ENCODE measurements at places on chromosomes 6 and 20.

GRCh38 chr20:16283307-16283706 is 289.9 kb downstream of the KIF16B start:
- DNase-seq = no peak

DNA sequence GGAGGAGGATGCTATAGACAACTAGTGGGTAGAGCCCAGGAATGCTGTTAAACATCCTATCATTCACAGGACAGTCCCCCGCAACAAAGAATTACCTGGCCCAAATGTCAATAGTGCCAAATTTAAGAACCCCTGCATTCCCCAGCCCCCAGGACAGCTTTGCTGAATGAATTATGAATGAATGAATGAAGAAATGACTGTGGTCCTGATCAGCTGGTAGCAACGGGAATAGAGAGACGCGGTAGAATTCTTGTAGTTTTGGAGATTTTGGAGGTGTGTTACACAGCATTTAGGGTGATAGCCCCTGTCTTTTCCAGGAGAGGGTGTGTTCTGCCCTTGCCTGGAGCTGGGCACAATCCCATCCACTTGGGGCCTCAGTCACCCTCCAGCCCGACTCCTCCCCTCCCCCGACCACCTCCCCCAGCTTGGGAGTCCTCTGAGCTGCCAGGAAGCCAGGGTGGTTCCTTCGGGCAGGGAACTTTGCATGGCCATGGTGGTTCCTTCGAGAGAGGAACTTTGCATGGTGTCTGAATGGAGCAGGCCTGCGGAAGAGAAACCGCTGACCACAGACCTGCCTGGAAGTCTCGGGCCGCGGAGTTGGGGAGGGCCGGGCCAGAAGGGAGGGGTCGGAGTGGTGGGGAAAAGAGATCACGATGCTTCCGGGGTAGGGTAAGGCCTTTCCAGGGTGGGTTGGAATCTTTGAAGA is 1.0 kb upstream of the HCK start:
- DNase-seq = no peak

- DNase-seq = no peak
Observed at GRCh38 chr6:45584127-45584526, 206.4 kb upstream of the SUPT3H start.

DNA sequence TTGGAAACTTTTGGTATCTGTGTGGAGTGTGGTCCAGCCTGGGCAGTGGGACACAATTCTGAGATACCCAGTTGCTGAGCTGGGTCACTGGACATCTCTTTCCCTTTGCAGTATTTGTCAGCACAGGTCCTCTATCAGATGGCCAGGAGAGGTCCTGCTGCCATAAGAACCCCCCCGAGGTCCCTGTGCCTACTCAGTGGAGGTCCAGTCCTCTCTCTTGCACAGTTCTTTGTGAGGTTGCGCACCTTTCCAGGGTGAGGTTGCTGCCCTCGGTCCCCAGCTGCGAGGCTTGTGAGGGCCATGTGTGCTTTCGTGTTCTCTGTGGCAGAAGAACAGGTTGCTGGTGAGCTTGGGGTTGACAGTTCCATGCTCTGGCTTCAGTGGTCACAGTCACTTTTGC is 320.6 kb downstream of the QKI start:
- no peak for DNase-seq

DNA sequence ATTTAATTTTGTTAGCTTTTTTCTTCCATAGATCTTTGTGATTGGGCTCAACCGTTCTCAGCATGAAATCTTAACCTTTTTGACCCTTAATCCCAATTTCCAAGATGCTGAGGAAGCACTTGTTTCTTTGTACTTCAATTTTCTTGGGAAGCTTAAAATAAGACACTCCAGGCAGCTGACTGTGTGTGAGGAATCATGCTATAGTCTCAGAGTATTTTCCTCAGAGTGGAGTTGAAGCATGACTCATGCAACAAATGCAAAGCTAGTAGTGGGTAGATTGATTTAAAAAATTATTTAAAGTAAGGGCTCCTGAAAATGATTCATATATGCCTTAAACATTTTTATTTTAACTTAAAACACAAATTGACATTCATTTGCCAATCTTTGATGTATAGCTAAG is 168.7 kb downstream of the BTBD3 start:
- DNase-seq = no peak

DNA sequence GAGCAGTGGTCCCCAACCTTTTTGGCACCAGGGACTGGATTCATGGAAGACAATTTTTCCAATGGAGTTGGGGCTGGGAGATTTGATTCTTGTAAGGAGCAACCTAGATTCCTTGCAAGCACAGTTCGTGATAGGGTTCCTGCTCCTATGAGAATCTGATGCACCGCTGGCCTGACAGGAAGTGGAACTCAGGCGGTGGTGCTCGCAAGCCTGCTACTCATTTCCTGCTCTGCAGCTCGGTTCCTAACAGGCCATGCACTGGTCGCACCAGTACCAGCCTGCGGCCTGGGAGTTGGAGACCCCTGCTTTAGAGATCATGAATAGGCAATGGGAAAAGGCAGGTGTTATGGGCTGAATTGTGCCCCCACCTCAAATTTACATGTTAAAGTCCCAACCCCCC is 131.2 kb downstream of the PFDN4 start:
- DNase-seq = no peak

DNA sequence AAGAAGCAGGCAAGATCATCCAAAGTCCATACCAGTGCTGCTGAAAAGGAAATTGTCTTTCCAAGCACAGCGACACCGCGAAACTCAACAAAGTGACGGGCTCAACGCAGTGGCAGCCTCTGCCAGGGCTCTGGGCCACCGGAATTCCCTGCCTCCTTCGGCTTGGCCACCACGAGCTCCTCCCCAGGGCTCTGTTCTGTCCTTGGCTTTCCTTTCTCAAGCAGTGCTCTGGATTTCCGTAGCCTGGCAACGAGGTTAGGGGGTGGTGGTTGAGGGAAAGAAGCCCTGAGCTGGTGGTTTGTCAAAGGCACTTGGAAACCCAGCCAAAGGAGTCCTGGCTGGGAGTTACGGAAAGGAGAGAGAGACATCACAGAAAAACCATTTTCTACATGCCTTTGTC is 31.2 kb downstream of the PRR18 start:
- DNase-seq = no peak

GRCh38 chr6:20800229-20800628 is 266.0 kb downstream of the CDKAL1 start:
- DNase-seq = no peak

DNA sequence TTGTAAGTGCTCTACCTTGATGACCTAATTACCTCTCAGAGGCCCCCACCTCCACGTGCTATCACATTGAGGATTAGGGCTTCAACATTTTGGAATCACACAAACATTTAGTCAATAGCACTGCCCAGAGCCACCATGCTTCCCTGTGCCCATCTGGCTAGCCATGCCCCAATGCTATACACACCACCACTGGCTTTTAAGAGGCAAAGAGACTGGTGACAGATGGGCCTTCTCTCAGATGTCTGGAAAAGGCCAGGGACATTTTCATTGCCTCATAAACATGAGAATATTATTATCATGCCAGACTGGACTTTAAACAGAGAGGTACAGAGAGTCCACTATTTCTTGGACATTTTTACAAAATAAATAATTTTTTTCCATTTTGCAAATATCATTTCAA is 29.8 kb downstream of the TRMT6 start:
- no peak for DNase-seq

- no peak for DNase-seq
Observed at GRCh38 chr6:37273690-37274089, 15.7 kb upstream of the TMEM217 start.

DNA sequence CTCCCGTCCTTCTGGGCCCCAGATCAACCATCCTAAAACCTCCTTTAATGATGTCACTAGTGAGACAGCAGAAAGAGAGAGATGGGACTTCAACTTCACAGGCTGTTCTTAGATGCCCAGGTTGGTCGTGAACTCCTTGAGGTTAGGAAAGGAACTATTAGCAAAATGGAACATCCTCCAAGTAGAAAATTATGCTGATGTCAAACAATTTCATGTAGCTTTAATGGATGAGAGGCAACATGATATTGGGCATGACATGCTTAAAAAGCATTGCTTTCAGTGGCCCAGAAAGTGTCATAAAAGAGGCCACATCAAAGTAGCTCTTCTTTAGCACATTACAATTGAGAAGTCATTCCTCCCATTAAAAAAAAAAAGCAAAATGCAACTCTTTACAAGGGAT is 248.1 kb downstream of the PTPRT start:
- no peak for DNase-seq

DNA sequence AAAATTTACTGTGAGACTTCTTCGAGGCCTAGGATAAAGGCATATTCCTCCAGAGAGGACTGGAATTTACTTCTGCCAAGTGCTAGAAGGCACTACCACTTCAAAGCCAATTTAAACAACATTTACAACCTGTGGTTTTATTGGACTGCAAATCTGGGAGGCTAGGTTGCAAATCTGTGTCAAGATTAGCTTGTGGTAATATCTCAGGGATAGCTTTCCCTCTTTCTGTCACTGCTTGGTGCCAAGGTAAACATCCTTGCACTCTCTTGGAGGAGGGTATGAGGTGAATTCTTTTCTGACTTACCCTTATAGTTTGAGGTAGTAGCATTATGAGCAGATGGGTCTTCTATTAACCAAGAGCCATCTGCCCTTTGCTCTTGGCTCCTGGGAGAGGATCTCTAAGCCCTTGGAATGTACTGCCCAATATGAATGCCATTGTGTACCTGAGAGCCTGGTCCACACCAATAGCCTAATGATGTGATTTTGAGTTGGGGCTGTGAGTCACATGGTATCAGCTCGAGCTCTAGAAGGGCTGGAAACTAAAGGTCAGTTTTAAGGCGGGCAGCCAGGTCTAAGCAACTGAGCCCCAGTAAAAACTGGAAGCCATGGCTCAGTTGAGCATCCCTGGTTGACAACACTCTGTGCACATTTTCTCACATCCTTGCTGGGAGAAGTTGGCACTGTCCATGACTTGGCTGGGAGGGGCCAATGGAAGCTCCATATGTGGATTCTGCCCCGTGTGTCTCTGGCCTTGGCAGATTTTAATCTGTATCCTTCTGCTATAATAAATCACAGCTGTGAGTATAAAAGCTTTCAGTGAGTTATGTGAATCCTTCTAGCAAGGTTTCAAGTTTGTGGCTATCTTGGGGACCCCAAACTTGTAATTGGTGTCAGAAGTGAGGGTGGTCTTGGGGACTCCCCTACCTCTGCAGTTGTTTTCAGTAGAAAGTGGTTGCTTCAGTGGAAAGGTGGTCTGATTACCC is 188.1 kb downstream of the UBE3D start:
- no peak for DNase-seq

- no peak for DNase-seq
Observed at GRCh38 chr6:115582386-115582785, 478.3 kb downstream of the FRK start.

DNA sequence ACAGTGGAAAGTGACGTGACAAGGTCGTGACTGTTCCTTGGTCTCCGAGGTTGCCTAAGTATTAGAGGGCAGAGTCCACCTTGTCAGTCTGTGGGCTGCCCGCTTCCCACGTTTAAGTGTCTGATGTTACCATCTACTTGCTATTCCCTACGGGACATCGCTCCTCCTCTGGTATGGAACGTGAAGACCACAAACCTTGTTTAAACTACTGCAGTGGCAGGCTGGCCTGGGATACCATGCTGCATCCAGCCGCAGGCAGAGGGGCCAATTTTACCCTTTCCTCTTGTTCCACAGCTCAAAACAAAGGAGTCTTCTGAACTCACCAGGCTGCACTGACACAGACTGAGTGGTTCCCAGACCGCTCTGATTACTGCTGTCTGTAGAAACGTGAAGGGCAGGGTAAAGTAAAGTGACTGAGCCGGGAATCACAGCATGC is 275.9 kb downstream of the FOXC1 start:
- DNase-seq = no peak

GRCh38 chr6:29702519-29703103 is 20.6 kb upstream of the HLA-F start:
- no peak for DNase-seq

DNA sequence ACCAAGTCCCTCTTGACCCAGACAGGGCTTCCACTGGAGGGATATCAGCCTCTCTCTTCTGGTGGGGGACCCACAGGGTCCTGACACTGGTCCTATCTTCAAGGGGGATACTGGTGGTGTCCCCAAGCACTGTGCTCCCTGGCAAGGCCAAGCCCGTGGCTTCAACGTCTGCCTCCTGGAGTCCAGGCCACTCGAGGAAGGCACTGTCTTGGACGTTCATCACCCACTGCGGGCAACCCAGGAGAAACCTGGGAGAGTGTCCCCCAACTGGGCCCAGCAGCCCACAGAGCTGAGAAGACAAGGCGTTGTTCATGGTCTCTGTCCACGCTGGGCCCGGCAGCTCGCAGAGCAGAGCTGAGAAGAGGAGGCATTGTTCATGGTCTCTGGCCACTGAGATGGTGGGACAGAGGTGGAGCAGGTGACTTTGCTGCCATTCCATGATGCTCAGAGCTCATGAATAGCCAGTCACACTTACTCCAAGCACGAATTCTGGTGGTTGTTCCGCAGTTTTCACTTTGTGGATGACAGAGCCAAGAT is 37.5 kb upstream of the FRMD1 start:
- no peak for DNase-seq

DNA sequence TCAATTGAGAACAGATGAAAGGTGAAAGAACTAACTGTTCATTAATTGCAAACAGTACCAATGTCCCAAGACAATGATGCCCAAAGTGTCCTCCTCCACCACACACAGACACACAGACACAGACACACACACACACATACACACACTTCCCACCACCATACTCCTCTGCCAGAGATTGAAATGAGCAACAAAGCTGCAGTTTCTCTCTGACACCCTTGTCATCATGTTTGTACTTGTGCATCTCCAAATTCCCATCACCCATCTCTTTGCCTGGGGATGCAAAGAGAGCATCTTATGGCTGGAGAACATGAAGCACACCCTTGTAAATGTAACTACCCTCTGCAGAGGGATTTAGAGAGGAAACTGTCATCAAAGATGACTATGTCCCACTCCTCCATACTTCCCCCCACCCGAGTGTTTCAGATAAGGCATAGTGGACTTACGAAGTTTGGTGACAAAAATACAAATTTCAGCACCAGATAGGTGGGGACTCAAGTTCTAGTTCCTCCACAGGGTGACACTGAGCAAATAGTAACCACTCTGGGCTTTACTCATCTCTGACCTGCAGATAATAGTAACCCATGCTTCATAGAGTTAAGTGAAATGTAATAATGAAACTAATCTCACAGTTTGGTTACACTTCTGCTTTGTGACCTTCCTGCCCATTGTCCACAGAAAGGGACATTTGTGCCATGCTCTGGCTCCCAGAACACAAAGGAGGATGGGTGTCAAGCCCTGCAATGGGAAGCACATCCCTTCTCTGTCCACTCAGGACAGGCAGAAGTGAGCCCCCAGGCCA is 8.7 kb downstream of the MAFB start:
- DNase-seq = no peak

- no peak for DNase-seq
Observed at GRCh38 chr20:22389836-22390542, 194.4 kb downstream of the FOXA2 start.
